ENCODE measurements at places on chromosomes 3 and 15.

DNA sequence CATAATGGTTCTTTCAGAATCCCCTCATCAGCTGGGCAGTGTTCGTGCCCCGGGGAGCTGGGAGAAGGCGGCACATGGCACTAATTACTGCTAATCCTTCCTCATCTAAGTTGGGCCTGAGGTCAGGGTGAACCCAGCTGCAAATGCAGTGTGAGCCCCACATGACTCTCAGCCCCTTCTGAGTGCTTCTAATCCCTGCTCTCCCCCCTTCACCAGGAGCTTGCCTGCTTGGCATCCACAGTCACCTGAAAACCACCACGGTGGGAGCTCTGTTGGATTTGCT, 455 bp upstream of the TRPM1 start:
- DNase-seq = no peak

GRCh38 chr15:33369941-33370622, 59.3 kb downstream of the RYR3 start:
- DNase-seq = no peak

DNA sequence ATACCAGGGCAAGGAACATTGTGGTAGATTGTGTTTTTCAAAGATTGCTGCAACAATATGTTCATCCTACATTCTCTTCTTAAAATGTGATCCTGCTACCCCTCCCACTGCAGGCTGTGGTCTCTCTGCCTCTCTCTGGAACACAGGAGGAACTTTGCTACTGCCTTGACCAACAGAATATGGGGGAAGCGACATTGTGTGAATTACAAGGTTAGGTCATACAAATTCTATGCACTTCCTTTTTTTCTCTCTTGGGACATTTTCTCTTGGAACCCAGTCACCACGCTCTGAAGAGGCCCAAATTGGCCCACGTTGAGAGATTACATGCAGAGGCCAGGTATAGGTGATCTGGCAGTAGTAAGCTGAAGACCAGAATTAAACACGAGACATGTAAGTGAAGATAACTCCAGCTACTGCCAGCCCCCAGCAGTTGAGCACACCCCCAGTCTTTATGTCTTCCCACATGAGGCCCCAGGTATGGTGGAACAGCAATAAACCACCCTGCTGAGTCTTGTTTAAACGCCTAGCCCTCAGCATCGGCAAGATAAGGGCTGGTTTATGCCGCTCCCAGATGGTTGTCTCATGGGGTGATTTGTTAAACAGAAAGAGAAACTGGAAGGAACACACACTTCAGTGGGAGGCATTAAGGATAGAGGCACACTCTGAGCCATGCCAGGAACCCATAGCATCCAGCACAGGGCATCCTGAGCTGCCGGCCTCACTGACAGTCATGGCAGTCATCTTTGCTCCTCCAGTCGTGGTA, 59.9 kb downstream of the FAM43A start:
- no peak for DNase-seq

DNA sequence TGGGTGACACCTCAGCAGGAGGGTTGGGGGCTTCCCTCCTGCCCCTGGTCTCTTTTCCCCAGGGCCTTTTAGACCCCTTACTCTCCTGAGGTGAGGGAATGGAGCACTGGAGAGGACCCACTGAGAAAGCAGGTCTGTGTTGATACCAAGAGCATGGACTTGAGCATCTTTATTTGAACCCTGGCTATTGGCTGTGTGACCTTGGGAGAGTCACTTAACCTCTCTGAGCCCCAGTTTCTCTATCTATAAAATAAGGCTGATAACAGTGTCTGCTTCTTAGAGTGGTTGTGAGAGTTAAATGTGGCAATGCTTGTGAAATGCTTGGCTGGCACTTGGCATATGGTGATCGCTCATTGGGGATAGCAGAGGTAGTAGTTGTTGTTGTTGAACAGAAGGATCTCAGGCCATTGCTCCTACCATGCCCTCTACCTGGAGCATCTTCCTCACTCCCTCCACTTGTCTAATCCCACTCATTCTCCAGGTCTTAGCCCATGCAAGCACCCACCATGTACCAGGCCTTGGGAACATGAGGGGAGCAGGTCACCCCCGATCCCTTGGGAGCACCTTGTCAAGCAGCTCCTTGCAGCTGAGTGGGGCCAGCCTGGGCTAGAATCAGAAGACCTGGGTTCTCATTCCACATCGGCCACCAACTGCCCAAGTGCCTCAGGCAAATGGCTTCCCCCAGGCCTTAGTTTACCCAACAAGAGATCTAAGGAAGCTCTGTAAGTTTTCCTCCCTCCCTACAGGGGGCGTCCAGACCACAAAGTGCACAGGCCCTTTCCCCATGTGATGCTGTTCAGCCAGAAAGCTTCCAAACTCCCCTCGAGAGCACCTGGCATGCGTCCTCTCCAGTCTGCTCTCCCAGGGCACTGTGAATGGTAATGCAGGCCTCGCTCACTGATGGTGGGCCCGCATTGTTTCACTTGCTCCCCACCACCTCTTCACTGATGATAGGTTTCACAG, 96.7 kb downstream of the LSM3 start:
- DNase-seq = no peak

GRCh38 chr15:76451540-76451939, 115.0 kb downstream of the ISL2 start:
- no peak for DNase-seq

GRCh38 chr3:196772102-196772501, 32.4 kb downstream of the PAK2 start:
- DNase-seq = no peak

DNA sequence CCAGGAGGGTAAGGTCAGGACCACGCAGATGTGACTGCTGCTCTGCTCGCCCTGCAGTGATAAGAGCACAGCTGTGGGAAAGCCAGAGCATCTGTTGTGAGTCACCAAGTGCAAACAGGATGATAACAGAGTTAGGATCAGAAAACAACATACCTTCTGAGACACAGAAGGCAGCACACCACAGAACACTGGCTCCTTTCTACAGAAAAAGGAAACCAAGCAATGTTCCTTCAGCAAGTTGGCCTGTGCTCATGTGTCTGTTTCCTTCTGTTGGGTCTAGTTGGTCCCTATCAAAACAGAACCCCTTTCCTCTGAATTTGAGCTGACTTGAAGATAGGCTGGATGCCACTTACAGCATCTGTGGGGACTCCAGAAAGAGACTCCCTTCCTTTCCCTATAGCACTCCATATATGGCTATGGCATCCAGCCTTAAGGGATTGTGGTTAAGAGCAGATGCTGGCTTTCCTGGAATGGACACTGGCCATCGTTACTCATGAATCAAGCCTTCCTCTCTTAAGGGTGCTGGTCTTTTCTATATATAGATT, 440.7 kb upstream of the THBS1 start:
- no peak for DNase-seq

Measured in activated CD4-positive, alpha-beta T cell treated with anti-CD3 and anti-CD28 coated beads, Interleukin-2, amount 50 U/mL, for 24 hours (primary cell).